ENCODE measurements at places on chromosomes 1 and 21.

DNA sequence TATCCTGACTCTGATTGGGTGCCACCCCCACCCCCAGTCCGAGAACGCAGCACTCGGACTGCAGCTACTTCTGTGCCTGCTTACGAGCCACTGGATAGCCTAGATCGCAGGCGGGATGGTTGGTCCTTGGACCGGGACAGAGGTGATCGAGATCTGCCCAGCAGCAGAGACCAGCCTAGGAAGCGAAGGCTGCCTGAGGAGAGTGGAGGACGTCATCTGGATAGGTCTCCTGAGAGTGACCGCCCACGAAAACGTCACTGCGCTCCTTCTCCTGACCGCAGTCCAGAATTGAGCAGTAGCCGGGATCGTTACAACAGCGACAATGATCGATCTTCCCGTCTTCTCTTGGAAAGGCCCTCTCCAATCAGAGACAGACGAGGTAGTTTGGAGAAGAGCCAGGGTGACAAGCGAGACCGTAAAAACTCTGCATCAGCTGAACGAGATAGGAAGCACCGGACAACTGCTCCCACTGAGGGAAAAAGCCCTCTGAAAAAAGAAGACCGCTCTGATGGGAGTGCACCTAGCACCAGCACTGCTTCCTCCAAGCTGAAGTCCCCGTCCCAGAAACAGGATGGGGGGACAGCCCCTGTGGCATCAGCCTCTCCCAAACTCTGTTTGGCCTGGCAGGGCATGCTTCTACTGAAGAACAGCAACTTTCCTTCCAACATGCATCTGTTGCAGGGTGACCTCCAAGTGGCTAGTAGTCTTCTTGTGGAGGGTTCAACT is 2.1 kb downstream of the RBM15 start:
- DNase-seq = no peak

DNA sequence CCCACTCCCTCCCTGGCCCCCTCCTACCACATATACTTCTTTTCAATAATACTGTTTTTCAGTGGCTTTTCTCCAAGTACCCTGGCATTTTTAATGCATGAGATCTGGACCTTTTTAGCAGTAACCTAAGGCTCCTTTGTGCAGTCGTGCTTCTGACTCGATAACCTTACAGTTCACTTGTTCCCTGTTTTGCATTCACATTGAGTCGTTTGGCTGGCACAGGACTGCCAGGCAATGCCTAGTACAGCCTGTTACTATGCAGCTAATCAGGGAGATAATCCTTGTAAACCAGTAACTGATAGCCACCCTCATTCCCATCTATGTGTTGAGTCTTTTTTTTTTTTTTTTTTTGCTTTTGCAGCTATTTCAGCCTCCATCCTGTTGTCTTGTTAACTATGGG is 3.7 kb downstream of the ATP1B1 start:
- DNase-seq = no peak

DNA sequence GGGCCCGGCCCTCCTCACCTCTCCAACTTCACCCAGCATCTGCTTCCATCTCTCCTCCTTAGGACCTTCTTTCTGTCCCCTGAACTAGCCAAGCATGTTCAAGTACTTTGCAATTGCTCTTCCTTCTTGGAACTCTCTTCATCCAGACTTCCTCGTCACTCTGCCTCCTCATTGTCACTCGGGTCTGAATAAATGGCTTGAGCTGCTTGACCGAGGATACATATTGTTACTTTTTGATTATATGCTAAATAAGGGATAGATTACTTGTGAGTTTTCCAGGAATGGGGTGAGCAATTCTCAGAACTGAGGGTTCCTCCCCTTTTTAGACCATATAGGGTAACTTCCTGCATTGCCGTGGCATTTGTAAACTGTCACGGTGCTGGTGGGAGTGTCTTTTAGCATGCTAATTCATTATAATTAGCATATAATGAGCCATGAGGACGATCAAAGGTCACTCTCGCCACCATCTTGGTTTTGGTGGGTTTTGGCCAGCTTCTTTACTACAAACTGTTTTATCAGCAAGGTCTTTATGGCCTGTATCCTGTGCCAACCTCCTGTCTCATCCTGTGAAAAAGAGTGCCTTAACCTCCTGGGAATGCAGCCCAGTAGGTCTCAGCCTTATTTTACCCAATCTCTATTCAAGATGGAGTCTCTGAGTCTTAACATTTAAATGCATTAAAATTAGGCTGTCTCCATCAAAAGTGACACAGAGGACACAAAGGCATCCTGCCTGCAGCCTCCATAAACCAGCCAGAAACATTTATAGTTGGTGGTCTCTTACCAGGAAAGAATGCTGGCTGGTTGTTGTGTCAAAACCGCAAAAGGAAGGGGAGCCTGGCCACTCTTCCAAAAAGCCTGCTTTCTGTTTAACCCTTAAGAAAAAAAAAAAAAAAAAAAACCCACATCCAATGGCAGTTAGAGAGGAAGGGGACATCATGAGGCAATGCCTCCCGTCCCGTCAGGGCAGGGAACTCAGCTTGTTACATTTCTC is 179.3 kb downstream of the KAZN start:
- DNase-seq = no peak

DNA sequence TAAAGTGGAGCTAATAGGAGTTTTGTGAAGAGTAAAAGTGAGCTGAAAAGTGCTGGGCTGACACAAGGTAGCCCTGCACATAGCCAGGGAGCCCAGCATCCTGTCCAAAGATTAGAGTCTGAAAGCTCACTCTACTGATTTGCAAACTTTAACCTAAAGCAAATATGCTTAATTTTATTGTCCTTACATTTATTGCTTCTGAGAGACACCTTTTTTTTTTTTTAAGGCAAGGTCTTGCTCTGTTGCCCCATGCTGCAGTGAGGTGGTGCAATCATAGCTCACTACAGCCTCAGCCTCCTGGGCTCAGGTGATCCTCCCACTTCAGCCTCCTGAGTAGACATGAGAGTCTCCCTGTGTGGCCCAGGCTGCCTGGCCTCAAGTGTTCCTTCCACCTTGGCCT is 16.5 kb downstream of the MGST3 start:
- DNase-seq = no peak

DNA sequence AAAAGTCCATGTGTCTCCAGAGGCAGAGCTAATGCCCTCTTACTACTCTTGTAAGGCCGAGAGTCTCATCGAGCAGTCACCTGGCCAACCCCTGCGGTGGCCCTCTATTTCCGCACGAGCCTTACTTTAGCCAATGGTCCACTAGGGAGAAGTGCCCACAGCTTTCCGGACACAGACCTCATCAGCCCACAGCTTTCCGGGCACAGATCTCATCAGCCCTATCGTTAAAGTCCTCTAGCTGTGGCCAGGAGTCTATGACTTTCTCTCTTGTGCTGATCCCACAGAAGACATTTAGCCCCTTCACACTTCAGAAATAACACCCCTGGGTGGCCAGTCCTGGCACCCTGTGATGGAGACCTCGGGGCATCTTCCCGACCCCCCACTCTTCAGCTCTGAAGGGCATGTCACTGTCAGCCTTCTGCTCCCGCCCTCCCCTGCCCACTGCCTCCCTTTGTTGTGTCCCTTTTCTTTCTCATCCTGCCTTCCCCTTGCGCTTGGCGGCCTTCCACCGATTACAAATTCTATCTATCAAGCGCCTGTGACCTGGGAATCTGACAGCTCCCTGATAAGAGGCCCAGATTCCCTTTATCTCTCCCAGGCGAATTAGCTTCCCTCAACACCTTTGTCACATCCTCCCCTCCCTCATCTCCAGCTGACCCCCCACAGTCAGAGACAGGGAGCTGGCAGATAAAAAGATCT is 161.0 kb downstream of the PLXNA2 start:
- DNase-seq = no peak

DNA sequence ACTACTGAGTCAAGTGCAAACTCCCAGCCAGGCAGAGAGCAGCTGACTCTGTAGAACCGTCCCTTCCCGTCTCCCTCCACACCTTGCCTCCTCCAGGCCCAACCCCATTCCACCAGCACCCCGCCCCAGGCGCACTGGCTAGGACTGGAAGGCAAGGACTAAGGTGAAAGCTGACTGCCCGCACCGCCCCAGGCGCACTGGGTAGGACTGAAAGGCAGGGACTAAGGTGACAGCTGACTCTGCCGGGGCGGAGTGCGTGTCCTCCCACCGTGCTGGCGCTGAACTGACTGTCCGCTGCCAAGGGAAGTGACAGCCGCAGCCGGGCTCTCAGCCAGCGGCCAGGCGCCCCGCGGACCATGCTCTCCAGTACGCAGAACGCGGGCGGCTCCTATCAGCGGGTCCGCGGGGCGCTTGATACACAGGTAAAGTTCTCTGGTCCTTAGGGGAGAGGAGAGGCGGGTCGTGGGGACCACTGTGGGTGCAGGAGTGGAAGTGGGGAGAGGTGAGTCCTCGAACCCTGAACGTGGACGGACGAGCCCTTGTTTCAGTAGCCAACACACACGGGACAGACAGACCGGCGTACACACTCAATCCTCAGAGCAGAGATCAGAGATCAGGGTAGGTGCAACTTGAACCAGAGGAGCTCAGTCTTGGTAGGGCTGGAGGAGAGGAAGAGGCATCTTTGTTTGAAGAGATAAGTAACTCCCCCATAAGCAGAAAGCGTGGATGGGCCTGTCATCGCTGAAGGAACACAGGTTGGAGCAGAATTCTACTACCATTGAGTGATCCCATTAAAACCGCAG is 58.0 kb downstream of the RBM11 start:
- no peak for DNase-seq

GRCh38 chr1:17696417-17697301 is 58.5 kb upstream of the ACTL8 start:
- peak; percentile 19 for DNase-seq

- DNase-seq = no peak
Observed at GRCh38 chr1:21919520-21919919, 17.6 kb downstream of the HSPG2 start.

DNA sequence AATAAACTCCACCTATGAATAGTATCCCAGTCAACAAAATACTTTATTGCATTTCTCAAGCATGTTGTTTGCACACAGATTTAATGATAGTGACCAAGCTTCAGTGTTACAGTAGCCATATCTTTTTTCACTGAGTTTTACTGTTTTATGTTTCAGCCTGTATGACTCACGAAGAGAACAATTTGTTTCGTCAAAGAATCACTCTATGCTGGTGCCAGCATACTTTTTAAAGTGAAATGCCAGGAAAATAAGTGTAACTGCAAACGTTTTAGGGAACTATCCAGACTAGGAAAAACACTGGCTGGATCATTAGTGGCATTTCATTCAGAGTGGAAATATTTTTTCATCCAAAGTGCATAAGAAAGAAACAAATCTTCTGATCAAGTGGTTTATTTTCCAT is 210.8 kb downstream of the COL11A1 start:
- DNase-seq = no peak

DNA sequence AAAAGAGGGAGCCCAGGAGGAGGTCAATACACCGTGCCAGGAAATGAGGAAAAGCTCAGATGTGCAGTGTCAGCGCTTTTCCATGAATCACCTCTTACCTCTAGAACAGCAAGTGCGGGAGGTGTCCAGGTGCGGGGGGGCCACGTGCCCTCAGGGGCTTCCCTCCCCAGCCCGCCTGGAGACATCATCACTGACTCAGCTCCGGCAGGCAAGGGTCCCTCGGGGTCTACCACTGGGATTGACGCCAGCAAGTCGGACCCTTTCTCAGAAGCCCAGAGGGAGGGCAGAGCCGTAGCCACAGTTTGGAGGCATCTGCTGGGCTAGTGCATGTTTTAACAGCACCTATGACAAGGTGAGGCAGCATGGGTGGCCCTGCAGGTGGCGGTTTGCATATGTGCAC is 67.4 kb upstream of the TRAPPC10 start:
- no peak for DNase-seq
